ENCODE measurements at places on chromosomes 1 and 21. TPM values are rescaled to one million over a fixed set of nuclear protein-coding genes. Genes with fewer than 3 reads are reported as not detected.
A peak's percentile ranks its signal among the peaks of the same experiment; 100 is the strongest.

KRTAP10-2 gene
- total RNA-seq: 0.16 TPM

DNA sequence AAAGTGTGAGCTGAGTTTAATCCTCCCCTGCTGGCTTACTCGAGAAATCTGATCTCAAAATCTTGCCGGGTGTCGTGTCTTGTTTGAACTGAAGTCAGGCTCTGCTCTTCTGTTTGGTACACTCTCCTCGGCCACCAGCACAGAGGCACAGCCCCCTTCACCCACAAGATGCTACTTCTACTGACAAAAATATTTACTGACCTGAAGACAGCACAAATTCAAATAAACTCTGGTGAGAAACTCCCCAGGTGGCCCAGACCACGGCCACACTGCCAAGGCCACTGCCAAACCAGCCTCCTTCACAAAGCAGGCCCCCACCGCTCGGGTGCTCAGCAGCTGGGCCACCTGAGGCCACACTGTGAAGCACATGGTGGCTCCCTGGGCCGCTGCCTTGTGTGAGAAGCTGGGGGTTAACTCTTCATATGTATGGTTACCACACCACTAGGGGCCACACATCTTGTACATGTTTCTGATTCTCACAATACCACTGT lies 80.6 kb downstream of the TGFBR3 start:
- H3K27ac ChIP-seq: no peak overlapping the region
- H3K27me3 ChIP-seq: no peaks in the 10 kb centered on the region
- no peak for DNase-seq

GRCh38 chr1:21667348-21668231 lies 1.6 kb downstream of the RAP1GAP start:
- H3K27ac ChIP-seq: no peak overlapping the region
- H3K4me1 ChIP-seq: peaks cover 27% of the 10 kb centered on the region
- DNase-seq: no peak
- H3K36me3 ChIP-seq: no peaks in the 10 kb centered on the region
- H3K4me3 ChIP-seq: peak overlapping the region; percentile 30
- peaks cover 20% of the 10 kb centered on the region for H3K27me3 ChIP-seq

DNA sequence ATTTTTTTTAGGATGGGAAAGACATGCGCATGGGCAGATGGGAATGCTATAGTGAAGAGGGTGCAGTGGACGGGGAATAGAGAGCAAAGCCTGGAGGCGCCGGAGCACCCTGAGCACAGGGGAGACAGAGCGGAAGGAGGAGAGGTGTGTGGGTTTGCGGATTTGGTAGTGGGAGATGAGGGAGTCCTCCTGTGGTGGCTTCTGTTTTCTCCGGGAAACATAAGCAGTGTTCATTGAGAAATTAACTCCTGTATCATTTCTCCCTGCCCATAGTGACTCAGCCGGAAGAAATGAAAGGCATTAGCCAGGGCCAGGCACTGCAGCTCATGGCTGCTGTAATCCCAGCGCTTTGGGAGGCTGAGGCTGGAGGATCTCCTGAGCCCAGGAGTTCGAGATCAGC lies 4.7 kb upstream of the PTPRF start:
- no peak overlapping the region for H3K4me3 ChIP-seq
- peaks cover 22% of the 10 kb centered on the region for H3K4me1 ChIP-seq
- no peaks in the 10 kb centered on the region for H3K36me3 ChIP-seq
- no peak for DNase-seq
- no peak overlapping the region for H3K27ac ChIP-seq

DNA sequence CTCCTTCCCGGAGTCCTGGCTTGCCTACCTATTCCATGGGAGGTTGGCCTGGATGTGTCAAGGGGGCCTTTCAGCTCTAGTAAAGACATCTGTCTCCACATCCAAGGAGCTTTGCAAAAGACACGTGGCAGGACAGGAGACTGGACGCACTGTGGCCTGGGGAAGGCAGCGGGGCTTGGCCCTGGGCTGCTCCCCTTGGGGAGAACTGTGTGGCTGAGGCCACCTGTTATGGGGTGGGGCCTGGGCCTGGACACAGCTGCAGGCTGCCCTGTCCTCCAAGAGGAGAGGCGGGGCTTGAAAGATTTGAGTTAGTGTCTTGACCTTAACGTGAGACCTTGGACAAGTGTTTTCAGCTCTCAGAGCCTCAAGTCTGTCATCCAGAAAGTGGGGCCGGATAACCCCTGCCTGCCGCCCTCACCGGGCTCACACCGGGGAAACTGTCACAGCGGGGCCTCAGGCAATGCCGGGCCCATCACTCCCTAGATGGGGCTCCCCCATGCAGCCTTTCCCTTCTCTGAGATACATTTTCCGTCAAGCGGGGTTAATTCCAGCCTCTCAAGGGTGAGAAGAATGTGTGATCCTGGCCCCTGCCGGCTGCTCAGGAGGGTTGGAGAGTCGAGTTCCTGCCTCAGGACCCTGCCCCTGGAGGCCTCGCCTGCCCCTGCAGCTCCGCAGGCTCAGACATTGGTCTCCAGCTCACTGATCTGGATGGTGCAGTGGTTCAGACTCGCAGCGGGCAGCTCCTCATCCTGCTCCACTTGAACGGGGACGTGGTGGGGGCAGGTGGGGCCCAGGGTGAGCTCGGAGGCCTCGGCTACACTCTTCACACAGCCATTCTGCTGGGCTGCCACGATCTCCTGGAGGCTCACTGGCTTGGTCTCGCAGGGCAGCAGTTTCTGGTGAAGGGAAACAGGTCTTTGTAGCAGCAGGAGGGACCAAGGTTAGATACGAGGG lies 25.6 kb downstream of the PODN start:
- peaks cover 3% of the 10 kb centered on the region for H3K4me1 ChIP-seq
- H3K27me3 ChIP-seq: no peaks in the 10 kb centered on the region
- H3K4me3 ChIP-seq: no peak overlapping the region
- no peaks in the 10 kb centered on the region for H3K36me3 ChIP-seq
- DNase-seq: peak; percentile 44

GRCh38 chr1:53562291-53562980 lies 103.2 kb downstream of the DMRTB1 start:
- peaks cover 10% of the 10 kb centered on the region for H3K27me3 ChIP-seq
- H3K4me1 ChIP-seq: peaks cover 9% of the 10 kb centered on the region
- no peak overlapping the region for H3K4me3 ChIP-seq
- peak; percentile 3 for DNase-seq
- peaks cover 9% of the 10 kb centered on the region for H3K36me3 ChIP-seq

NLRP3 gene
- 0.11 TPM for total RNA-seq

RXRG gene
- total RNA-seq: not detected

GRCh38 chr1:223264983-223265908 lies 98.7 kb downstream of the SUSD4 start:
- H3K27ac ChIP-seq: no peak overlapping the region
- H3K36me3 ChIP-seq: no peaks in the 10 kb centered on the region
- H3K27me3 ChIP-seq: no peaks in the 10 kb centered on the region
- peaks cover 4% of the 10 kb centered on the region for H3K4me1 ChIP-seq
- H3K4me3 ChIP-seq: no peak overlapping the region

Measured in WTC11 (cell line).